Activated naive CD4-positive, alpha-beta T cell treated with Interleukin-2 at 50 U/mL for 16 hours (primary cell): ENCODE measurements at places on chromosomes 6 and 20.

DNA sequence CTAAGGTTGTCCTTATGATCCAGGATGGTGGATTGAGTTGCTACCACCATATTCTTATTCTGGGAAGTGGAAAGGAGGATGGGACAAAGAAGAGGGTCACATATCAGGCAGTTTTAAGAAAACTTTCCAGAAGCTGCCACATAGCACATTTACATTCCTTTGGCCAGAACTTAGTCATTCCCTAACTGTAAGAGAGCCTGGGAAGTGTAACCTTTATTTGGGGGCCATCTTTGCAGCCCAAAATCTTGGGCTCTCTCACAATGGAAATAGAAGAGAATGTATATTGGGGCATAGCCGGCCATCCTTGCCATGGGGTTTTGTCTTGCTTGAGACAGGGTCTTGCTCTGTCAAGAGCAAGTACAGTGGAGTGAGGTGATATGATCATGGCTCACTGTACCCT is 8.4 kb downstream of the ZNF341 start:
- no peak for DNase-seq

DNA sequence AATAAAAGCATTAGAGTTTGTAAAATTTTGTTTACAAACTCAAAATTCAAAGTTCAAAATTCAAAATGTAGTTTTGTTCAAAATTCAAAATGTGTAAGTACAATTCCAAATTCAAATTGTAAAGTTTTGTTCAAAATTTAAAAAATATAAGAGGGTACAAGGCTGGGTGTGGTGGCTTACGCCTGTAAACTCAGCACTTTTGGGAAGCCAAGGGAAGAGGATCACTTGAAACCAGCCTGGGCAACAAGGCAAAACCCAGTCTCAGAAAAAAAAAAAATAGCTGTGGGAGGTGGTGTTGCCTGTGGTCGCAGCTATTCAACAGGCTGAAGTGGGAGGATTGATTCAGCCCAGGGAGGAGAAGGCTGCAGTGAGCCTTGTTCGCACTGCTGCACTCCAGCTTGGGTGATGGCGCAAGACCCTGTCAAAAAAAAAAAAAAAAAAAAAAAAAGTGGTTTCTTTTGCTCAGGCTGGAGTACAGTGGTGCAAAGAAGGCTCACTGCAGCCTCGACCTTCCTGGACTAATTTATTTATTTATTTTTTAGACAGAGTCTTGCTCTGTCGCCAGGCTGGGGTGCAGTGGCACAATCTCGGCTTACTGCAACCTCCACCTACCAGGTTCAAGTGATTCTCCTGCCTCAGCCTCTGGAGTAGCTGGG is 5.4 kb upstream of the ZBTB12 start:
- no peak for DNase-seq

DNA sequence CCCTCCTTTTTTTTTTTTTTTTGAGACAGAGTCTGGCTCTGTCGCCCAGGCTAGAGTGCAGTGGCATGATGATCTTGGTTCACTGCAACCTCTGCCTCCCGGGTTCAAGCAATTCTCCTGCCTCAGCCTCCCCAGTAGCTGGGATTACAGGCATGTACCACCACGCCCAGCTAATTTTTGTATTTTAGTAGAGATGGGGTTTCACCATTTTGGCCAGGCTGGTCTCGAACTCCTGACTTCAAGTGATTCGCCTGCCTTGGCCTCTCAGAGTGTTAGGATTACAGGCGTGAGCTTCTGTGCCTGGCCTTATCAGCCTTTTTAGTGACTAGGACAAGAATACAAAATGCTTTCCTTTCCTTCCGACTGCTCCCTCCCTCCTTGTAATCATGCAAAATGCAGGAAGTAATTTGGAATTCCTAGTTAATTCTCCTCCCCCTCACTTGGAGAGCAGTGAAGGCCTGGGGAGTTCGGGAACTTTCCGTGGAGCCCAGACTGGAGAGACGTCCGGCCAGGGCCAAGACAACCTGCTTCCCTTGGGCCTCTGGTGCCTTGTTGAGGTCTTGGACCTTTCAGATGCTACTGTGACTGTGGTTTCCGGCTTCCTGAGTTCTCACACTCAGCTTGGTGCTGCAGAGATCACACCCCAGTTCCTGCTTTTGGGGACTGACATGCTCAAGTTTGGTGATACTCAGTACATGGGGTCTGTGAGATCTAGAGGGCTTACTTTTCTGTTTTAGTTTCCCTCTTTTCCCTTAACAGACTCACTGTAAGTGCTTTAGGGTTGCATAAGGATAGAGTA is 3.9 kb upstream of the PHF20 start:
- peak; percentile 54 for DNase-seq

DNA sequence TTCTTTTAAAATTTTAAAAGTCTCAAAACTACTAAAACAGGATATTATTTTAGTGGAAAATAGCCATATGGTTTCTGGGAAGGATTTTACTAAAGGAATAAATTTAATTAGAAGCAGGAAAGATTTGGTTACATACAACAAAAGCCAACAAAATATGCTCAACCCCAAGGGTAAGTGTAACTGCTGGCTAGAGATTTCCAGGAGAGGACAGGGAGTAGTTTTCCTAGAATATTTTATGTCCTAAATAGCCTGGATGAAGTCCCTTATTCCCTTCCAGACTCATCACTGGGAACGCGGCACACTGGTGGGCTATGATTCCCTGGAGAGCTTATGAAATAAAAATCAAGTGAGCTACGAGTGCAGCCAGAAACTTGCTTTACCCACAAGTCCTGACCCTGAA is 66.6 kb downstream of the SGK1 start:
- no peak for DNase-seq

GRCh38 chr6:154170106-154170505 is 131.1 kb downstream of the OPRM1 start:
- no peak for DNase-seq

GRCh38 chr6:6581054-6581453 is 7.5 kb upstream of the LY86 start:
- no peak for DNase-seq

DNA sequence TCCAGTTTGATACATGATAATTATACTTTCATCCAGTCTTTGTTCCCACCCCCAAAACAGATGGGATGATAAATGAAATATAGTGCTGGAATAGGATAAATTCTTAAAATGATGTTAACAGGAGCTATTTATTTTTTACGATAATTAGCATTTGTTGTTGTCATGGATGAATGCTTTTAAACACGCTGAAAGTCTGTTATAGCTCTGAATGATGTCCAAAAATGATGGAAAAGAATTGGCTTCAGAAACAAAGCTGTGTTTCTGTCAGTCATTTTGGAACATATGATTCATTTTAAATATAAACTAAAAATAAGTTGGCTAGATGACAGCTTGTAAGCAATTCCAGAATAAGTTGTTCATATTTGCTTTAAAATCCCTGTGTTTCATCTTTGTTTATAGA is 237.4 kb downstream of the GRIK2 start:
- DNase-seq, result no peak

DNA sequence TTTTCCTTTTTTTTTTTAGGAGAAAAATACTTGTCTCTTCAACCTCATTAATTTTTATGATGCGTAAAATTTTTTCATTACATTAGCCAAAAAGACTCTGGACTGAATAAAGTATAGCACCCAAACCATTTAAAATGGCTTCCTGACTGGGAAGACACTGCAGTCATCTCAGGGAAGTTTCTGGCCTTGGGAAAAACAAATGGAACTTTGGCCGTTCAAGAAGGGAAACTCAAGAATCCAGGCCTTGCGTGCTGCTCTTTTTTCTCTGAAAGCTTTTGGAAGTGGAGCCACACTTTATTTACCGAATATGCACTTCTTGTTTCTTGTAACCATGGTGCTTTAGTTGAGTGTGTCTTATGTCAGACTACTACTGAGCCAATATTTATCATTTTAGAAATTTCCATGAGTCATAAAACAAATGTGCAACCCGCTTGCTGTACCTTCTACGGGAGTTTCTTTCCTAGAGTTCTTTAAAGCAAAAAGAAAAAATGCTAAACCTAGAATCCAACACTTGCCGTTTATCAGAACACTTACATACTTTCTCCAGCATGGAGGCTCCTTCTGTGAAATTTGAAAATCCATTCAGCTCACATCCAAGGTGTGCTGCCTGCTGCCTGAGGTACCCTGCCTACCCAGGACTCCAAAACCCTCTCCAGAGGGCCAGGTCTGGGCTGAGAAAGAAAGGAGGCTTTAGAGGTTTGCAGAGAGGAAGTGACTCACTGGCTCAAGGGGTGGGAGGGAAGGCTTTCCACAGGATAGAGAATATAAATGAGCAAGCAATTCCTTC is 11.5 kb upstream of the DSTN start:
- DNase-seq, result peak; percentile 39

DNA sequence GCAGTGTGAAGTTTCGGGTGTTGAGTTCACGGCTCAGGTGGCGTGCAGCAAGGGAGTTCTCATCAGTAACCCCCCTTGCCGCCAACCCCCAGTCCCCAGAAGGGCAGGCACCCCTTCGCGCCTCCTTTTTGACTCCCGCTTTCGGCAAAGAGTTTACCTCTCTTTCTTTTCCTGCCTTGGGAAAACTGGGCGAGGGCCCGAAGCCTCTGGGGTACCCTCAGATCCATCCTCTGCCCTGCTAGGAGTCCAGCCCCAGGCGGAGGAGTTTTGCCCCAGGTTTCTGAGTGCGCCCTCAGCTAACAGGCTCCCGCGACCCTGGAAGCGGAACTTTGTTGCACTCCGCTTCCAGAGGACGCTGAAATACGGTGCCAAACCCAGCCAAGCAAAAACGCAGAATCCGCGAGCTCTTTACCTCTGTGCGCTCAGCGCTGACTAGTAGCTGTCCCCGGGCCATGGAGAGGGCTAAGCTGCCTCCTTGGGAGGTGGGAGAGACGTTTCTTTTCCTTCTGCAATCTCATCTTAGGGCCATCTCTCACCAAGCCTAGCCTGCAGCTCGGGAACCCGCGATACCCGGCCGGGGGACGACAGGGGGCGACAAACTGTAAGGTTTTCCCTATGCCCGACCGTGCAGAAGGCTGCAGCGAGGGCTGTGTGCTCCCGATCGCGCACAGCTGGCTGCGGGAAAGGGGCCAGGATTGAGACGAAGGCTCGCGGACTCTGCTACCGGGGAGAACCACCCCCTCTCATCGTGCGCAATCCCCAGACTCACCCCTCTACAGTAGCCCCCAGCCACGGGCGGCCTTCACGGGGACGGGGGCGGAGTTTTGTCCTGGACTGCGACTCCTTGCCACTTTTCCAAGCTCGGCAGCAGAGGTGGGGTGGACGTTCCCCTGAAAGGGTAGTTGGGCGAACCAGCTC is 2.7 kb upstream of the PAX1 start:
- no peak for DNase-seq

- DNase-seq, result peak; percentile 83
Observed at GRCh38 chr6:26017632-26017966, 55.0 kb downstream of the TRIM38 start.

DNA sequence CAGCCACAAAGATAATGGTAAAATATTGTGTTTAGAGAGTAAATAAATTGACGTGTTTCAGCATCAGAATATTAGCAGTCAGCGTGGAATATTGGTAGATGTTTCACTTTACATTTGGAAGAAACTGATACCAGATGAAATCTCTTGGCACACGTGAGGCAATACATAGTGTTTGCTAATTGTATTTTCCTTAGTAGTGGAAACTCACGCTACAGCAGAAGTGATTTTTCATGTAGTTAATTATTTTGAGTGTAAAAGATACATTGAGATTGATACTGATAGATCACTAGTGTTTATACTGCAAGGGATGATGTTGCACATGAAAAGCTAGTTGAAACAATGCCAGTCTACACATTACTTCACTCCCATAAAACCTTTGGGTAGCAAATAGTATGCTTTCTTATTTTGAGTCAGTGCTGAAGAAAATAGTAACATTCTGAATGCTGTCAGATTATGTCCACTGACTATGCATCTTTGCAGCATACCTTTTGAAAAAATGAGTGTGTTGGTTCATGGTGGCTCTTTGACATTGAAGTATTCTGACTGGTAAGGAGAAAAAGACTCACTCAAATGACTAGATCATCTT is 59.3 kb downstream of the CD2AP start:
- no peak for DNase-seq

GRCh38 chr20:14947946-14948345 is 610.5 kb upstream of the FLRT3 start:
- no peak for DNase-seq

DNA sequence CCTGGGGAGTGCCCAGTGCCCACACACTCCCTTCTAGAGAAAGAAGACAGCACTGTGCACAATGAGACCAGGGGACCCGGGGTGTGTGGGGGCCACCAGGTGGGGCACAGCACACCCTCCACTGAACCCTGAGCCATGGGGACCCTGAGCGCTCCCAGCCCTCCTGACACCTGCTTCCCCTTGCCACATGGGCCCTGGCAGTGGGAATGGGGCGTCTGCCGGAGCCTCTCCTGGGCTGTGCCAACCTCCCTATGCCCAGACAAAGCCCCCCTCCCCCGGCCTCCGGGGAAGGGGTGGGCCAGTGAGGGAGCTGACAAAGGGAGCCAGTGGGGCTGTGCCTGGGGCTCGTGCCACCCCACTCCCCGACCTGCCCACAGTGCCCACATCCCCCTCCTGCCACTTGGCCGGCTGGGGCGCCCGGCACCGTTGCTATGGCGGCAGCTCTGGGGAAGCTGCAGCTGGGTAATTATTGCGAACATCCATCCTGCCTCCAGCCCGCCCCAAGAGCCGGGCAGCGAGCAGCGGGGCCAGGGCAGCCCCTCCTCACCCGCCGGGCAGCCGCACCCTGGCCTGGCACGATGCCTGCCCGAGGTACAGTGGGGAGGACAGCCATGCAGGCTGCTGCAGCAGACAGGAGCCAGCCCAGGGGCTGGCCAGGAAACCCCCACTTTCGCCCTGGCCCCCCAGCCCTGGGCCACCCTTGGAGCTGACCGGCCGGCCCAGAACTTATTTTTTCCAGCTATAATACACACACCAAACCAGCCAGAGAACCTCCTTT is 41.9 kb upstream of the NOL4L start:
- no peak for DNase-seq

GRCh38 chr6:133245422-133245903 is 4.3 kb downstream of the EYA4 start:
- DNase-seq, result no peak

- DNase-seq, result no peak
Observed at GRCh38 chr6:71510057-71510713, 221.6 kb downstream of the OGFRL1 start.

DNA sequence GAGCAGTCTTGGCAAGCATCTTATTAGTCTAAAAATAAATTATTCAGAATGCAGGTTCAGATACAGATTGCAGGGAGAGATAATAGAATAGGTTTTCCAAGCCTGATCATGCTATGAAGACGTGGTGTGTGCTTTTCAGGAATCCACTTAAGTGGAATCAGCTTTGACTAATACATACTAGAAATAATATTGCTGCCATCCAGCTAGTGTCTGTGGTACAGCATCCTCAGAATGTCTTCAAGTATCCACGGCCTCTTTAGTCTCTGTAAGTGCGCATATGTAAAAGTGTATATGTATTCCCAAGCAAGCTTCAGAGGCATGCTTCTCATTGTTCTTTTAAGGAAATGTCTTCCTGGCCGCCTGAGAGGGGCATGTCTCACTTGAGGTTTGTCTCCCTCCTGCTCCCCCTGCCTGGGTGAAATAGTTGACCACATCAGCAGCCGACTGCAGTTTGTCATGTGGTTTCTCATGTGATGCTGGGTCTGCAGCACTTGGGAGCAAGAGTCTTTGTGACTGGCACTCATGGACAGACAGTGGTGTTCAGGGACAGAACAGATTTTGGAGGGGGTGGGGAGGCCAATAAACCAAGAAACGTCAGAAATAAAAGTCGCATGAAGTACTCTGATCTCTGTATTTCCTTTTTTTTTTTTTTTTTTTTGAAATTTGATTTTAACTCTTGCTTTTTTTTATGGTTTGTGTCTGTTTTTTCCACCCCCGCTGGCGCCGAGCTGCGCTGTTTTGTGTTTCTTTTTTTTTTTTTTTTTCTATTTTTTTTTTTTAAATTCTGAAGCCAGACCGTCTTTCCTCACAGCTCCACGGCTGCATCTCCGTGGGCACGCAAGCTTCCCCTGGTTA is 150.8 kb downstream of the PRL start:
- DNase-seq, result no peak

- DNase-seq, result peak; percentile 52
Observed at GRCh38 chr20:45306431-45306982, at the start of gene RBPJL. Gene RBPJL, plus strand, starts transcription at chr20:45306840. Its CDS starts 83 bp downstream, at chr20:45306923.
